ENCODE measurements at places on chromosomes 6 and 20.

DNA sequence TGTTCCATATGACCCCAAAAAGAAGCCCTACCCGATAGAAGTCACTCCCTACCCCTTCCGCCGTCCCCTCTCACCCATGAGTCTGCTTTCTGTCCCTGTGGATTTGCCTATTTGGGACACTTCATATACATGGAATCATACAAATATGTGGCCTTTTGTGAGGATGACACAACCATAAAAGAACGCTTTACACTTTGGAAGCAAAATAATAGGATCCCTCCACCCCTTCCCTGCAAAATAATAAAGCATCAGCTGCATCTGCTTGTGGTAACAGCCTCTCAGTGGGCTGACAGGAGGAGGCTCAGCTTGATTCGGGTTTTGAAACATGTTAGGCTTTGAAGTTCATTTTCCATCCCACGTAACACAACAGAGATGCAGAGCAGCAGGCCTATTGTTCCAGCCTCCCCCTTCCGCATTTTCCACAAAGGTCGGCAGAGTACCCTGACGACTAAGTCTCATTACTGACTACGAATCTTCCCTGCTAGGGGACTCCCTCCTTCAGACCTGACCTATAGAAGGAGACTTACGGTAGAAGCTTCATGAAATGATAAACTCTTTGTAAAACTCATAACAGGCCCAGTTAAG, 99.1 kb downstream of the ALDH8A1 start:
- DNase-seq, result no peak

GRCh38 chr6:113837170-113837569, 20.0 kb upstream of the MARCKS start:
- DNase-seq, result no peak

- peak; percentile 40 for DNase-seq
Observed at GRCh38 chr6:154276810-154277628, 79.6 kb downstream of the IPCEF1 start.

GRCh38 chr20:32484958-32485769, 100.0 kb downstream of the NOL4L start:
- peak; percentile 86 for DNase-seq

DNA sequence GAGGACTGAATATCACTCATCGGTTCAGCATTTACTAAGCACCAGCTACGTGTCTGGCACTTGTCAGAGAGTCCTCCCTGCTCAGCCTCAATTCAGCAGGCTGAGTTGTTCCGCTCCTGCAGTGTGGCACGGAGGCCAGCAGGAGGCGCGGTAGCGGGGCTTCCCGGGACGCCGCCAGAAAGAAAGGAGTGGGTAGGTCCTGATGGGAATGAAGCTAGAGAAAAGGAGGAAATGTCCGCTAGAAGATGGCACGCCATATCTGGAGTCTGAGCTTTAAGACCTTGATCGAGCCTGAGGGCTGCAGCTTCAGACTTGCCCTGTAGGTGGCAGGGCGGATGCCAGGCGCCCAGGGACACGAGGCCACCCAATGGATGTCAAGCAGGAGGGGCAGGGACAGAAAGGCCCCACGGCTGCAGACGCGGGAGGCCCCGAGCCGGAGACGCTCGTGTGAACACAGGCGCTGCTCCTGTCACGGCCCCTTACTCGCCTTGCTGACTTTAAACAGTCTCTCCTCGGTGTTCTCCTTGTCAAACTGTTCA, 18.7 kb downstream of the SERPINB6 start:
- DNase-seq, result peak; percentile 84

- DNase-seq, result no peak
Observed at GRCh38 chr6:122614303-122614702, 4.1 kb downstream of the PKIB start.

- no peak for DNase-seq
Observed at GRCh38 chr6:158653577-158654354, 3.9 kb downstream of the SYTL3 start.

- DNase-seq, result no peak
Observed at GRCh38 chr20:21509079-21509596, 4.7 kb downstream of the NKX2-2 start.

DNA sequence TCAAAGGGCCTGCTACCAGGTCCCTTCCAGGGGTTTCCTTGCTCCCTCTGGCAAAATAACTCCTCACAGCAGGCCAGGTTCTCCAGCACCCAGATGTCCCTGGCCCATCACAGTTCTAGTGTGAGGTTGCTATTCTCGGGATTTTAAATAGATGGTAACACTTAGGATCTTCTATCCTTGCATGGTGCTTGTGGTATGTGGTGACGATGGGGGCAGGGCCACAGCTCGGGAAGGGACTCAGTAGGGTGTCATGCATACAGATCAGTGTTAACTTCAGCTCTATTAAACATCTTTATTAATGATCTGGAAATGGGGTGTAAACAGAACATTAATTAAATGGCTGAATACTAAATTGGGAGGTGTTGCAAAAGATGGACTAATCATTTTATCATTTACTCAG, 323.8 kb downstream of the QKI start:
- DNase-seq, result no peak

DNA sequence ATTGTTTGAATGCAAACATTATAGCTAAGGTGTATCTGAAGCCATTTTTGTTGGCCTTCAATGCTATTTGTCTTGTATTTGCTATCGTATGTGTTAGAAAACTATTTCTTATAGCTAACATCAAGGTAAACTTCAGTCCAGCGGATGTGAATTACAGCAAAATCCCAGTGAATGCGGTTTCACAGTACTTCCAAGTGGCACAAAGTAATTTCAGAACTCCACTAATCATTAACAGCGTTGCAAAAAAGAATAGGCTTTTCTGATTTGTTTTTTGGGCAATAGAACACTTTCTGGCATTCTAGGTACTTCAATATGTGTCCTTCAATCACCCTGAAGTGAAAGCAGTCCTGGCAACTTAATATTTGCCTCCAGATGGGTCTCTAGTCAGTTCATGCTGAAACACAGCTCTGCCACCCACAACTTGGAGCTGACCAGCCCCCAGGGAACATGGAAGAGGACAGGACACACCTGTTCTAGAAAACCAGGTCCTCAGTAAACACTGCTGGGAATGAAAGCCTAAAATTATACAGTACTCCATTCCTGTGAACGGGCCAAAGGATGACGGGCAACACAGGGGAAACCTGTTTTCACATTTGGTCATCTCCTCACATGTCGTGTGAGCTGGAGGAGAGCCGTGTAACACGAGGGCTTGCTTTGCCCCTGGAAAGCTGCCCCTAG, 9.7 kb upstream of the MRPS10 start:
- DNase-seq, result no peak

GRCh38 chr6:42726026-42726425, 3.6 kb upstream of the PRPH2 start:
- DNase-seq, result no peak

- no peak for DNase-seq
Observed at GRCh38 chr20:3753501-3754275, 13.9 kb downstream of the ADISSP start.

GRCh38 chr20:44222633-44223368, 12.2 kb upstream of the OSER1 start:
- DNase-seq, result no peak

- no peak for DNase-seq
Observed at GRCh38 chr6:11412011-11412424, 125.5 kb upstream of the TMEM170B start.

GRCh38 chr6:90098001-90098531, 198.6 kb downstream of the BACH2 start:
- DNase-seq, result no peak

GRCh38 chr6:143806282-143807102, 36.6 kb upstream of the LTV1 start:
- no peak for DNase-seq

DNA sequence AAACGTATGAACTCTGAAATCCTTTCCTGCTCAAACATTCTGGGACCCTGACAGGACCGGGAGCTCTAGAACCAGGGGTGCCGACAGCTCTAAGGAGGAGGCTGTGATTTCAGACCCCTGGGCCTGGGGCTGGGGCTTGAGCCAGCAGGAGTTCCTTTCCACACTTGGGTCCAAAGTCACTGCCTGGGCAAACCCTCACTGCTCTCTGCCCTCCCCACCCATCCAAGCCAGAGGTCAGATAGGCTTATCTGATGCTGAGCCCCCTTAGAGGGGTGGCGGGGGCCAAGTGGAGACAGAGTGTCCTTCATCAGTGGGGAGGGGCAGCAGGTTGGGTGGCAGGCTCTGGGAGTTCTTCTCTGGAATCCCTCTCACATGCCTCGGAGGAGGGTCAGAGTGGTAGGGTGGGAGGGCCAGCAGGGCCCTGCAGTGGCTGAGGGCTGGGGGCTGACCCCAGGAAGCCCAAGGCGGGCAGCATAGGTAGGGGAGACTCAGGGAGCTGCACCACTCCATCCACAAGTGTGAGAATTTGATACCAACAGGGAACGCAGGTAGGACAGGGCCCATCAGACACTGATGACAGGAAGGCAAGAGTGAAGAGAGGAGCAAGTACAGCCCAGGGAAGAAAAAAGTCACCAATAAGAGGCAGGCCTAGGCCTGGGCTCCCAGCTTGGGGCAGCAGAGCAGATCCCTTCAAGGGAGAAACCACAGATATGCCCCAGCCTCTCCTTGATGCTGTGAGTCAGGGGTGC, 121.0 kb downstream of the MRPL14 start:
- no peak for DNase-seq

- no peak for DNase-seq
Observed at GRCh38 chr6:105501246-105501645, 98.4 kb upstream of the PREP start.

DNA sequence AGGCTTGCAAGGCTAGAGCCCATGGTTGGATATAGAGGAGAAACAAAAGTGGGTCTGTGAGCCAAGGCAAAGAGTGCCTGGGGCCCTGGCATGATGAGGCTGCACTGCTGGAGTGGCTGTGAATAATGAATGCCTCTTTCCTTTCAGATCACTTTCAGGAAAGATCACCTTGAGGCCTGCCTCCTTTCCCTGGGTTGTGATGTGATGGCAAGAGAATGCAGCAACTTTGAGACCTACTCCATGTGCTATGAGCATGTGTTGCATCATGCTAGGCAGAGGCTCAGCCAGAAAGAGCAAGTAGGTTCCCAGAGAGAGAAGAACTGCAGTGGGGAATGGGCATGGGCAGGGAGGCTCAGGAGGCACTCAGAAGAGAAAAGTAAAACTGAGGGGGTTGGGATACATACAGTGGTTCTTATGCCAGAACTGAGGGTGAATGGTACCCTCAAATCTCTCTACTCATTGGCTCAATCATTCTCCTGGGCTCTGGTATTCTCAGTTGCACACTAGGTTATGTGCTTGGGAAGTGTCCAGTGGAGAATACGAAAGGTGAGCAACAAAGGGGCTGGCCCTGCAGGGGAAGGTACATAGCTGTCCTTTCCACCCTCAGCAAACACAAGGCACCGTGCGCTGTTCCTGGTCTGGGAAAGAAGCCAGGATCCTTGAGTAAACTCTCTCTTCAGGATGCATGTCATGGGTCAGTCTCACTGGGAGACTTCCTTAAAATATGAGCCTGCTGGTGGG, 45.9 kb downstream of the CD164 start:
- DNase-seq, result peak; percentile 19

- no peak for DNase-seq
Observed at GRCh38 chr6:150617062-150617461, 17.4 kb downstream of the PLEKHG1 start.

GRCh38 chr20:5770987-5771318, 20.8 kb downstream of the SHLD1 start:
- DNase-seq, result no peak

GRCh38 chr6:1039191-1039590, 272.7 kb upstream of the FOXQ1 start:
- DNase-seq, result no peak

GRCh38 chr20:56925831-56926170, 296.7 kb downstream of the TFAP2C start:
- no peak for DNase-seq

DNA sequence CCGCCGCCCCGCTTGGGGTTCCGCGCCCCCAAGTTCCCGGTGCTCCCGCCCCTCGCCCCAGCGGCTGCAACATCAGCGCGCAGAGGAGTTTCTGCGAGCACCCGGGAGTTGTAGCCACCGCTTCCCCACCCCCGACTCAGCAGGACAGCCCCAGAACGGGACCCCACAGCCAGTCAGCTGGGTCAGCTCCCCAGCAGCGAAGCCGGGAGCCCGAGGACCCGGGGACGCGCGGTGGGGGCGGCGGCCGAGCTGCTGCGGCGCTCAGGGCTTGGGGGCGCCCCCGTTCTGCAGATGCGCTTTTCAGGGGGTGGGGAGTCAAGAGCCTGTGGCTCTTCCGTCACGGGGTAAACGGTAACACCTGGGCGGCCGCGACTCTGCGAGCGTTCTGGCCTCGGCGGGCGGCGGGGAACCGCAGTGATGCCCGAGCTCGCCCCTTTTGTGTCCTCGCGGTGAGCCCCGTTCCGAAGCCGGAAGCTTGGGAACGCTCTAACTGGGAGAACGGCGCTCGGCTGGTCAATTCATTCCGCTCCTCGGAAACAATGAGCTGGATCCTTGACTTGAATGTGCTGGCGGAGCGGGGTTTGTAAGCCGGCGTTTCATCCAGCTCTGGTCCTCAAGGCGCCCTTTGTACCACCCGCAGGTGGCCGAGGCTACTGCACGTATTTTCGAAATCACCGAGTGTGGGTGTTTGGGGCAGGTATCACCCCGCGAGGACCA, 774 bp downstream of the PLEKHG1 start:
- peak; percentile 87 for DNase-seq

GRCh38 chr20:13322198-13322597, 101.1 kb downstream of the ISM1 start:
- DNase-seq, result no peak

DNA sequence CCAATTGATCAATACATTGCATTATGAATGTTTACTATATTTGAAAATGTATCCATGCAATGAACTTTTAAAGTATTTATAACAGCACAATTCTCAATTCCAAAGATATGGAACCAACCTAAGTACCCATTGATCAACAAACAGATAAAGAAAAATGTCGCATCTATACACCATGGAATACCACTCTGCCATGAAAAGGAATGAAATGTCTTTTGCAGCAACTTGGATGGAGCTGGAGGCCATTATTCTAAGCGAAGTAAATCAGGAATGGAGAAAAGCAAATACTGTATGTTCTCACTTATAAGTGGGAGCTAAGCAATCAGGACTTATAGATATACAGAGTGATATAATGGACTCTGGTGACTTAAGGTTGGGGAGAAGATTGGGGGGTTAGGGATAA, 22.9 kb downstream of the SRPK1 start:
- no peak for DNase-seq

DNA sequence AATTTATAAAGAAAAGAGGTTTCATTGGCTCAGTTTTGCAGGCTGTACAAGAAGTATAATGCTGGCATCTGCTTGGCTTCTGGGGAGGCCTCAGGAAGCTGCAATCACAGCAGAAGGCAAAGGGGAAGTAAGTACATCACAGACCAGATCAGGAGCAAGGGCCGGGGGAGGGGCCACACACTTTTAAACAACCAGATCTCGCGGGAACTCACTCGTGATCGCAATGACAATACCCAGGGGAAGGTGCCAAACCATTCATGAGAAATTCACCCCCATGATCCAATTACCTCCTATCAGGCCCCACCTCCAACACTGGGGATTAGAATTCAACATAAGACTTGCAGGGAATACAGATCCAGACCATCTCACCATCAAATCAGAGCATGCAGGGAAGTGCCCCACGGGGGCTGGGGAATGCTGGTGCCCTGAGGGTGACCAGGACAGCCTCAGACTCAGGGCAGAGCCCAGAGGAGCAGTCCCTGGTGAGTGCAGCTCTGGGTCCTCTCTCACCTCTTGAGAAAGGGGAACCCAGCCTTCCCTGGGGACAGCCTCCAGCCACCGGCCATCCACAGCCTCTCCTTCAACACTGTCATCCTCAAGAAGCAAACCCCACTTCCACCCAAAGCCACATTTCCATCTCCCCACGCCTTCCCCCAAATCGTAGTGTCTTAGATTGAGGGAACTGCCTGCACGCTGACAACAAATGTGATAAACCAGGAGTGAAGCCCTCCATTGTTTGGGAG, 80.7 kb downstream of the ANKRD60 start:
- DNase-seq, result no peak

Measured in kidney capillary endothelial cell (primary cell).